ENCODE measurements at places on chromosomes 7 and 10.

DNA sequence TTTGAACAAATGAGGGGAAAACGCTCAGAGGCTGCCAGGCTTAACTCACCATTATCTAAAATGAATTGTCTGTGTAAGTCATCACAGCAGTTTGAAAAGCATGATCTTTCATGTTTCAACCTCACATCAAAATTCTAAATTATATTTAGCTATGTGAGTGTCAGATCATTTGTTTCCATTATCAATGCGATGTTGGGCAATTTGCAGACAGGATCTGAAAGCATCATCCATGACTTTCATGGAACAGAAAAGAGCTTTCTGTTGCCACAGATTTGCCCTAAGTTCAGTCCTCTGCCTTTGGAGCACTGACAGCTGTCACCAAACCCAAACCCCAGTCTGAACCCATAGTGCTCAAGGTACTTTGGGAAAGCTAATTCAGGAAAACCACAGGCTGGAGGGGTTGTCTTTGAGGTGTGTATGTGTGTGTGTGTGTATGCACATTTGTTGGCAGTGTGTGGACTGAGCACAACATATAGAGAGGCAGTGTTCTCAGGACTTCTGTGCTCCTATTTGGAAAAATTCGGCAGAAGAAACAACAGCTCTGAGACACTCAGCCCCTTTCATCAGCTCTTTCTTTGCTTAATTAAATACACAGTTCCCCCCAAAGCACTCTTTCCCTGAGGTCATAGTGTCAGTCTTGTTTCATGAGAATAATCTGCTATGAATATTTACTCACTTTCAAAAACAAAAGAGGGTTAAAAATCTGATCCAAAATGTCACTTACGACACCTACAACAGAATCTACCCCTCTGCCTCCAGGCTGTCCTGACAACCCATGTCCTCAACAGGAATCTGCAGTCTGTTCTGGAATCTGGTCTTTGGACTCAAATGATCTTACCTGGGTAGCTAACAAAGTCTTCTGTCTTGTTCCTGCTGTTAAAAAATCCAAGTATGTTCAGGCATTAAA is 188.5 kb upstream of the KLF14 start:
- no peak for DNase-seq

DNA sequence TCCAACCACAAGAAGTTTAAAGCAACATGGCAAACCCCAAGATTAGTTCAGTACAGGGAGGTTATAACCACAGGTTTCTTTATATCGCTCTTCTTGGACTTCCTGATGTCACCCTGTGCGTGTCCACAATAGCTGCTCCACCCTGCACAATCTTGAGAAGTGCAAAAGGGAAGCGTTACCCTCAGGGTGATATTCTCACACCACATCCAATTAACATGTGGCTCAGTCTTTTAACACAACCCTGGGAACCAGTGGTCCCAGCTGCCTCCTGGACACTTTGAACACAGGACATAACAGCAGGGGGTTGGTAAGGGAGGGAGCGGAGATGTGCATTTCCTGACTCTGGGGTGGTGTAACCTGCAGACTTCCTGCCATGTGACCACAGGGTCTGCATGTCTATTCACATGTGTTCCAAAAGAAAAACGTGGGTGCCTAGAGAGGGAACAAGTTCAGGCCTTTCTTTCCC is 64.6 kb downstream of the GSAP start:
- no peak for DNase-seq

DNA sequence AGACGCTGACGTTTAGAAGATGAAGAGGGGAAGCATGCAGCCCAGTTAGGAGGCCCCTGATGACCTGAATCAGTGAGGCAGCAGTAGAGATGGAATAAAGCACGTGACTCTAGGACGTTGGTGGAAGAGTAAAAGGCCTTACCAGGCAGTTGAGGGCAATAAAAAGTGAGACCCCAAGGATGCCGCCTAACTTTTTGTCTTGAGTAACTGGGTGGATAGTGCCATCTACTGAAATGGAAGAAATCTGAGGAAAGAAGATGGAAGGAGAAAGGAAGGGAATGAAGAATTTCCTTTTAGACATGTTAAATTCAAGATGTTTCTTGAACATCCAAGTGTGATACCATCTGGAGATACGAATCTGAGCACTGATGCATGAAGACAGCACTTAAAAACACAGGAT is 220.0 kb upstream of the LRRN3 start:
- no peak for DNase-seq

GRCh38 chr7:18437101-18437500 is 58.4 kb upstream of the HDAC9 start:
- peak; percentile 32 for DNase-seq

GRCh38 chr10:98465866-98466265 is 19.1 kb upstream of the HPS1 start:
- DNase-seq: no peak

- DNase-seq: no peak
Measured at GRCh38 chr10:75814014-75814413, 382.6 kb downstream of the LRMDA start.

- no peak for DNase-seq
Measured at GRCh38 chr10:114045136-114046086, 1.7 kb downstream of the ADRB1 start.
